Stimulated activated CD8-positive, alpha-beta memory T cell treated with anti-CD3 and anti-CD28 coated beads, Interleukin-4, amount 100 ng/mL, for 48 hours (primary cell): ENCODE measurements at places on chromosomes 7 and 10.

DNA sequence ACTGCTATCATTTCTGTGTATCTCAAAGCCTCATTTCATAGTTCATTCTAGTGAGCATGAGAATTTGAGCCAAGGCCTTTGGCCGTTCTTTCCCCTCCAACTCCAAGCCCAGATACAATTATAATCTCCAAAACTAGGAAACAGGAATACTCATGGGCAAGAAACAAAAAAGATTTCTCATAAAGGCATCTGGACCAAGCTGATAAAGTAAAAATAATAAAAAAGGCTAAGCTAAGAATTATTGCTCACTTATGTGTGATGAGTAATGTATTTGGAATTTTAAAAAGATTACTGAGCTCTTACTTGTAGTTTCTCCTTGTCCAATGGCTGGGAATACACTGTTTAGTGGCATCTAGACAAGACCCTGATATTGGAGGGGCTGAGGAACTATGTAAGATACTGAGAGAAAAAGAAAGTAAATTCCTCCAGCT, 196.4 kb upstream of the POM121L12 start:
- DNase-seq = no peak

GRCh38 chr7:90216771-90217170, 5.2 kb downstream of the STEAP2 start:
- DNase-seq = no peak

DNA sequence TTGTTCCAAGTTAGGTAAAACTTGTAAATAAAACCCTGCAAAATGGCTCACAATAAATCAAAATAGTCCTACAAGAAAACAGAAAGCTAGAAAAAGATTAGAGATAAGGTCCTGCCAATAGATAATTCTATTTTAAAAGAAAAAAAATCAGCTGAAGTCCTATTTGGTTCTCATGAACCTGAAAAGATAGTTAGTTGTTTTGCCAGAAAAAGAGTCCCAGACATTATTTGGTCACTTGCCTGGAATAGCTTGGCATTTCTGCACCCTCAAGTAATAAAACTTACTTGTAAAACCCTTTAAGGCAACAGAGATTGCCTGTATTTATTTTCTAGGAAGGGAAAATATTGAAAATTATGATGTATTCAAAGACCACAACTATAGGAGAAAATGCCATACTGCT, 47.7 kb downstream of the LRRN3 start:
- no peak for DNase-seq

GRCh38 chr7:74023092-74023536, 4.9 kb upstream of the ELN start:
- DNase-seq = no peak

DNA sequence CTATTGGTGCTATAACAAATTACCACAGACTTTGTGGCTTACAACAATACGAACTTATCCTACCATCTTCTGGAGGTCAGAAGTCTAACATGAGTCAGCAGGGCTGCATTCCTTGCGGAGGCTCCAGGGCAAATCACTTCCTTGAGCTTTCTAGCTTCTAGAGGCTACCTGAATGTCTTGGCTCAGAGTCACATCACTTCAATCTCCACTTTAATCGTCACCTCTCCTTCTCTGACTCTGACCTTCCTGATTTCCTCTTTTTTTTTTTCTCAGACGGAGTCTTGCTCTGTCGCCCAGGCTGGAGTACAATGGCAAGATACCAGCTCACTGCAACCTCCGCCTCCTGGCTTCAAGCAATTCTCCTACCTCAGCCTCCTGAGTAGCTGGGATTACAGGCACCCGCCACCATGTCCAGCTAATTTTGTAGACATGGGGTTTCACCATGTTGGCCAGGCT, 44.6 kb upstream of the ANAPC16 start:
- DNase-seq = no peak

- no peak for DNase-seq
Measured at GRCh38 chr7:41910940-41911600, 208.2 kb upstream of the INHBA start.

DNA sequence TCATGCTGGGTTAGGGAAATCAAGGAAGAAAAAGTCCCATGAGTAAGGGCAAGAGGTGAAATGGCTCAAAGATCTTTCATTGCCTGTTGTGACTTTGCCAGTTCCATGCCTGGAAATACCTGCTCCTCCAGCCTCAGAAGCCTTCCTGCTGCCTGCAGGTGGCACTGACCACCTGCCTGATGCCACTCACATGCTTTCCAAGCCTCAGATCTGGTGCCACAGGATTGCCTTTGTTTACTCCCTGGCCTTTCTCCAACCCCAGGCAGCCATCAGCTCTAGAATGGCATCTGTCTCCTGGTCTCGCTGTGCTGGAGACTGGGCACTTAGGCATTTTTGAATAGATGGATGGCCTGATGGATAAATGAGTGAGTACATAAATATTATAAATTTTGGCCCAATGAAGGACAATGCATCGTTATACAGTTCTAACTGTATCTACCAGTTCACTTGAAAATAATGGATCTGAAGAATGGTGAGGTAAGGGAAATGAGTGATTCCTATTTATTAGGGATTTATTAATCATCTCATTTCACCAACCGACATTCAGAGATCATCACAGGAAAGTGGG, 657.2 kb downstream of the INHBA start:
- DNase-seq = no peak

DNA sequence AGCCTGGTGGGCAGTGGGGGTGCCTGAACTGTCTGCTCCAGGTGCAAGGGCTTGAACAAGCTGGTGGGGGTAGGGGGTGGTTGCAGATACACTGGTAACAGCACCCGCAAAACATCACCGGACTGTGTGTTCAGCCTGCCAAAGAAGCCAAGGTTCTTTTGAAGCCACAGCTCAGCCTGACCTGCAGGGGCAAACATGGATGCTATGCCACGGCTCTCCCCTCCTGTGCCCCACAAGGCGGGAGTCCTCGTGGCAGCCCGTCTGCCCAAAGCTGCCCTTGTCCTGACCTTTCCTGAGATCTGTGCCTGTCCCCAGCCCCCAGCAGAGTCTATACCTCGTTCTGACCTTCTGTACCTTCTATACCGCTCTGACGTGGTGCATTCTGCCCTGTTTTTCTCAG, 285.7 kb downstream of the GLRX3 start:
- DNase-seq = no peak

- DNase-seq = no peak
Measured at GRCh38 chr7:54546986-54547314, 4.8 kb downstream of the VSTM2A start.

- no peak for DNase-seq
Measured at GRCh38 chr10:128664729-128665128, 538.5 kb upstream of the MKI67 start.
